ENCODE measurements at places on chromosomes 5 and 9. TPM values are rescaled to one million over a fixed set of nuclear protein-coding genes. Genes with fewer than 3 reads are reported as not detected.

FOXD4L5 gene
- total RNA-seq = not detected

PLPP7 gene
- 24.6 TPM for total RNA-seq

ZNF608 gene
- total RNA-seq = 16.3 TPM

CD180 gene
- 0.21 TPM for total RNA-seq

SOX30 gene
- total RNA-seq = 0.20 TPM

GTF2H2 gene
- 34.1 TPM for total RNA-seq

MED10 gene
- total RNA-seq = 26.1 TPM

GPR150 gene
- total RNA-seq = 3.1 TPM

OR1Q1 gene
- not detected for total RNA-seq

MLANA gene
- not detected for total RNA-seq

HAUS6 gene
- 10.2 TPM for total RNA-seq

PDE6A gene
- 0.22 TPM for total RNA-seq

Data from tibial nerve (tissue), 4 donors.